Skeletal muscle cell (primary cell): ENCODE measurements at places on chromosomes 2 and 18.

DNA sequence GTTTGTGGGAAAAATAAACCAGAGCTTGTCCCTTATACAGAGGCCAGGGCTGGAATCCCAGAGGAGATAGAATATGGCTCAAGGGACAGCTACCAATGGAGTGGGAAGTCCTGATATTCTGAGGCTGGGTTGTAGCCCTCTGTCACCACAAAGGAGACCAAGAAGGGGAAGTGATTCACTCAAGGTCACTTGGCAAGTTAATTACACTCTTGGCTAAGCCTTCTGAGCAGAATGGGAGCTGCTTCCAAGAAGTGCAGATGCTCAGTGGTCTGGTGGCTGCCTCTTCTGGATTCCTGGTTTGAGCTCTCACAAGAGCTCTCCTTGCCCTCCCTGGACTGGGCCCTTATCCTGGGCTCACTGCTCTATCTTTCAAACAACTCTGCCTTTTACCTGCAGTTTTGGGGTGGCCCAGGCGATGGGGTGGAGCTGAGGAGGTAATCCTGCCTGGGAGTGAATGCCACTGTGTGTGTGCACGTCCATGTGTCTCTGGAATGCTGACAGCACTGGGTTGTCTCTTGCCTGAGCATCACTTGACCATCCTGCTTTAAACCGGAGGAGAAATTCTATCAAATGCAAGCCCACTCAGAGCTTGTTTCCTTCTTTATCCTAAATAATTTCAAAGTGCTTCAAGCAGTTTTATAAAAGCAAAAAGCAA is 168.2 kb downstream of the KCNS3 start:
- DNase-seq, result peak; percentile 21

- no peak for DNase-seq
Measured at GRCh38 chr2:33204945-33205344, 258.2 kb downstream of the LTBP1 start.

DNA sequence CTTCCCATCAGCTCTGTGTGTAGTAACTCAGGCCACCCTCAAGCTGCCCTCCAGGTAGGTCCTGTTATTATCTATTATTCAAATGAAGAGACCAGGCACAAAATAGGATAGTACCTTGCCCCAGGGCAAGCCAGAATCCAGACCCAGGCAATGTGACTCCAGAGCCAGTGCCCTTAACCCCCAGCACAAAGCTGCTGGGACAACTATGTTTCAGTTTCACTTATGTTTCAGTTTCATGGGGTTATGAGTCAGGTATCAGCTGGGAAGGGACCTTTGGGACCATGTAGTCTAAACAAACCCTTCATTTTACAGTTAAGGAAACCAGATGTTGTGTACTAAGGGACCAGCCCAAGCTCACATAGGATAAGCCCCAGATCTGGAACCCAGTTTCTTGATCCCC is 10.0 kb downstream of the HK2 start:
- DNase-seq, result peak; percentile 72

DNA sequence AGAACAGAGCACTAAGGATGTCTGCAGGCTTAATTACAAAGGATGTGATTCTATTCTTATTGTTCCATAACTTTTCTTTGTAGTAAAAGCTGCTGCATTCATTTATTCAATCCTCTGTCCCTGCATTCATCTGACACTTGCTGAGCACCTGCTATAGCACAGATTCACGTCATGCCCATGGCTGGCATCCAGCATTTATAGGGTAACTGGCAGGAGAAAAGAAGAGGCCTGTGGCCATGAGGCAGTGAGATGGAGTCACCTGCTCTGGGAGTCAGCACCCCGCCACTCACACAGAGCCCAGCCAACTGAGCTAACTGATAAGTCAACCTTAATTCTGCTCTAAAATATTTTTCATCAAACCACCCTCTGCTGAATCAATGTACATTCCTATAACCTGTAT is 18.3 kb upstream of the CDC42EP3 start:
- DNase-seq, result no peak

DNA sequence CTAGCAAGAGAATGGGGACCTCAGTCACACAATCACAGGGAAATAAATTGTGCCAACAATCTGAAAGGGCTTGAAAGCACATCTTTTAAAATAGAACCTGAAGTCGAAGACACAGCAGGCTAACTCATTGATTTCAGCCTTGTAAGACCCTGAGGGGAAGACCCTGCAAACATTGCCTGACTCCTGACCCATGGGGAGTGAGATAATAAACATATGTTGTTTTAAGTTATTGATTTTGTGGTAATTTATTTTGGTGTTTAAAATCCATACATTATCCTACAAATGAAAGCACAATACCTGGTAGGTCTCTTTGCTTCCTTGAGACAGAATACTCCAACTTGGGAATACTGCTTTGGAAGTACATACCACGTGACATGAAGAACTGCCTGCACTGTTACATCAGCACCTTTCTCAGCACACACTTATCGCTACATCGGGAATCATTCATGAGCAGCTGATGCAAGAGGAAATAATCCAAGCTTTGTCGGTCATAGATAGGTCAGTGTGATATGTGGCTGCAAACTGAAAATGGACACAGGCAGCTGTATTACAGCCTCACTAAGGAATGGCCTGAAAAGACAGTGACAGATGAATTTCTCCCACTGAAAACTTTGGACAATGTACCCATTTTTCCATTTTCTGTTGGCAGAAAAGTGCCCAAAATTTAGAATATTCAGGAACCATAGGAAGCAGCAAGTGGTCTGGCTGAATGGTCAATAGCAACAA is 494.5 kb upstream of the MAP2 start:
- DNase-seq, result no peak

DNA sequence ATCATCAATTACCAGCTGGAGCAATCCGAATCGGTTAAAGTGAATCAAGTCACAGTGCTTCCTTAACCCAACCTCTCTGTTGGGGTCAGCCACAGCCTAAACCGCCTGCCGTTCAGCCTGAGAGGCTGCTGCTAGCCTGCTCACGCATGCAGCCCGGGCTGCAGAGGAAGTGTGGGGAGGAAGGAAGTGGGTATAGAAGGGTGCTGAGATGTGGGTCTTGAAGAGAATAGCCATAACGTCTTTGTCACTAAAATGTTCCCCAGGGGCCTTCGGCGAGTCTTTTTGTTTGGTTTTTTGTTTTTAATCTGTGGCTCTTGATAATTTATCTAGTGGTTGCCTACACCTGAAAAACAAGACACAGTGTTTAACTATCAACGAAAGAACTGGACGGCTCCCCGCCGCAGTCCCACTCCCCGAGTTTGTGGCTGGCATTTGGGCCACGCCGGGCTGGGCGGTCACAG is 496 bp upstream of the ITGA4 start:
- DNase-seq, result no peak

DNA sequence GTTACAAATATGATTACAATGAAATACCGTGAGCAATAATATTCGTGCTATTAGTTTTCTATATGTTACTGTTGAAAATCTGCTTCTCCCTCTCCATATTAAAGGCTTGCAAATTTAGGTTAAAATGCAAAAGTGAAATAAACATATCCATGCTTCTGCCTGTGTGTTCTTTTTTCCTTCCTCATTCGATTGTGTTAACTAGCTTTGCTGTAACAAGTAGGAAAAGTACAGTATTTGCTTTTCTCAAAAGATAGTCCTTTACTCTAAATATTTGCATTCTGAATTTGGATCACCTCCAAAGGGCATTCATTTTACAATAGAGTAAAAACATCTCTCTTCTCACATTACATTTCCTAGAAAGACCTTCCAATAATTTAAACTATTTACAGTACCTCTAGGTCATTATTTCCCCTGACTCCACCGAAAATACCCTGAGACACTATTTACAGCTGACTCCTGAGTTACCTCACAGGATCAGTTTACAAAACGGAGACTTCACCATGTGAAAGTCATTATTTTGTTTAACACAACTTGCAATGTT is 835.0 kb upstream of the FANCL start:
- DNase-seq, result no peak

DNA sequence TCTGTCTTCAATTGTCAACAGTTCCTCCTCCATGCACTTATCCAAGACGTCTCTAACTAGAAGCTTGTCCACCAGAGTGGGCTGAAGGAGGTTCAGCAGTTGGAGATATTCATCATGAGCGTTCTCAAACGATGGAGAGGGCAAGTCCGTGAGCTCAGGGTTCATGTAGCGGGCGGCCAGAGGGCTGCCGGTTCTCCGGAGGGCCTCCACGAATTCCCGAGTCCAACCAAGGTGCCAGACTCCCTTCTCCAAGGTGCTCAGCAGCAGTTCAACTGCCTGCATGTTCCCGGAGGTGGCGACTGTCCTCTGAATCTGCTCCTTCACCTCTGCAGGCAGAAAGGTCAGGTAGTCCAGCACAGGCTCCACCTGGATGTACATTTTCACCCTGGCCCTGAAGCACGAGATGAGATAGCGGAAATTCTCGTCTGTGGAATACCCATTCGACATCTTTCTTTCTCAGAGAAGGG is 590 bp downstream of the IFIH1 start:
- no peak for DNase-seq

DNA sequence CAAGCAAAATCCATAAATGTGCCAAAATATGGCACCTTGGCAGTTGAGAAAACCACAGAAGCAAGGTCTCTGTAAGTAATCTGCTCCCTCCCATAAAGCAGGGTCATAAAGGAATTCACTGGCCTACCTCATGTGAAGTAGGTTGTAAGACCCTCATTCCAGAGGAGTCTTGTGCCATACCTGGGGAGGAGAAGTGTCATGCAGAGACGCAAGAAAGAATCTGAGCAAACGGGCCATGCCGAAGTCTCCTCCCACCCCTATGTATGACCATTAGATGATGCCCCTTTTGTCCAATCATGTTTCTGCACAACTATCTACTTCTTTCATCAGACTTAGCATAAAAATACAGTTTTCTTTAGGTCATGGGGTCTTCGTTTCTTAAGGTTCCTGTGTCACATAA is 14.6 kb downstream of the NMUR1 start:
- DNase-seq, result no peak

DNA sequence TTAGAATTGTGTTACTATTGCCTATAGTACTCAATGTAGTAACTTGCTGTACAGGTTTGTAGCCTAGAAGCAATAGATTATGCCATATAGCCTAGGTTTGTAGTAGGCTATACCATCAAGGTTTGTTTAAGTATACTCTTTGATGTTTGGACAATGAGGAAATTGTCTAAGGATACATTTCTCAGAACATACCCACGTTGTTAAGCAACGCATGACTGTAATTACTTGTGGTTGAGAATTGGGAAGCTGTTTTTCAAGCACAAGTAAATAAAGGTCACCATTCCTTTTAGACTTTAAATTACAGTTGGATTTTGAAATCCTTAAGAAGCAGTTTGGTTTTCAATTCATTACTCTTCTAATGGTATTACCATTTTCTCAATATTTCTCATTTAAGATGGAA is 89.8 kb upstream of the KCNH7 start:
- DNase-seq, result no peak

- DNase-seq, result no peak
Measured at GRCh38 chr2:219215871-219216534, 2.8 kb downstream of the ABCB6 start.

- no peak for DNase-seq
Measured at GRCh38 chr2:19809206-19809605, 92.6 kb downstream of the TTC32 start.

GRCh38 chr18:62327977-62328376 is 2.9 kb downstream of the TNFRSF11A start:
- DNase-seq, result no peak

GRCh38 chr2:152462779-152463178 is 127.8 kb downstream of the FMNL2 start:
- DNase-seq, result no peak

DNA sequence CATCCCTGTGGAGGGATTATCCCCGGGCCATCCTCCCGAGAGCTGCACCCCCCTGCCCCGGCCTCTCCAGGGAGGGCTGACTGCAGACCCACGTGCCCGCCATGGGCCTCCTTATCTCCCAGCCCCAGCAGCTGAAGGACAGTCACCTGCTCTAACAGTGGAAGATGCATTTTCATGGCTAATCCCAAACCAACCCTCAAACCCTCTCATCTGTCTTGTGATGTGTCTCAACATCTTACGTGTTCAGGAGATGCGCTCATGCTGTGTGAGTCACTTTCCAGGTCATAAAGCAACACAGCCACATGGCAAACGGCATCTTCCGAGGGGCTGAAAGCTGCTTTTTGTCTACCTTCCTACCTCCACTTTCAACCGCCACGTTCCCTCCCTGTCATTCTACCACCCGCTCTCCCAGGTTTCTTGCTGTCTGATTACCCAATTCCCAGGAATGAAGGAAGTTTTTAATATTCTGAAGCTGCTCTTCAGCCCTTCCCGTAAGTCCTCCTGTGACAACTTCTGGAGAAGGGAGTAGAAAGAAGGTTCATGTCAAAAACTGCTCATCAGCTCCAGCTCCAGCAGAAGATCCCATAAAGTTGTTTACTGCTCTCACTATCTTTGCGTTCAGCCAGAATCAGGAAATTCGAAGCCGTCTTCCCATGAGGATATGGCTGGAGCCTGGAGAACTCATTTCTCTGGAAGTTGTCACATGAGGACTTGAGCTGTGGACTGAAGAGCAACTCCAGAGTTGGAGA is 54.5 kb downstream of the MBP start:
- DNase-seq, result no peak

DNA sequence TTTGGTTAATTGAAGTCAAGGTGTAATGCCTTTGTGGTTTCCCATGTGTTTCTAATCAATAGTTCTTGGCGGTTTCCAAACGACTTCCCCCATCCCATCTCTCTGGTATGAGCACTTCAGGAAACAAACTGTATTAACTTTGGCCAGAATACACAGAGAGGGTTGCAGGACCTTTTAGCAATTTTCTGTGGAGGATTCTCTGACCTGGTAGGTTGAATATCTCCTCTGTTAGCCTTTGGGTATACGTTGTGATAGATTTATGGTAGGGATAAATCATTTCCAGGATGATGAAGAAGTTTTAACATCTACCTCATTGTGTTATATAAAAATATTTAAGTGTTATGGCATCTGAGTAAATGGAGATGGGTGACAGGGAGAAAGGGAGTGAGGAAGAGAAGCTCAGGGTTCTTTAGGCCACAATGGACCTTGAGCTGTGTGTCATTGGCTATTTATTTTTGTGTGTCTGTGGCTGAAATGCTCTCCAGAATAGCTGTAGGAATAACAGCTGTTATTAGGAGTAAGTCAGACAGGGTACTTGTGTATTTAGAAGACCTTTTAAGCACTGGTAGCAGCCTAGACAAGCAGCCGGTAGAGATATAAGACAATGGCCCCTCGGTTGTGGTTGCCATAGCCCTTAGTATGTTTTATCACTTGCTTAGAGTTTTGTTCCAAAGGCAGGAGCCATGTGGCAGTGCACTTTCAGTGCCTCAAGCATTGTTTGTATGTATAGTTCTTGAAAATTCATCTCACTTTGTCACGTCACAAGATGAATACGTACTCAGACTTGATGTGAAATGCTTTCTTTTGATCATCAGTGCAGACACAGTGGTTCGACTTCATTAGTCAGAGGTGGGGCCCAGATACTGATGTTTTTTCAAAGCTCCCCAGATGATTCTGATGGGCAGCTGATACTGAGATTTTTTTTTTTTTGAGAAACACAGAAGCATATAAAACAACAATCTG is 91.1 kb downstream of the FMNL2 start:
- no peak for DNase-seq

DNA sequence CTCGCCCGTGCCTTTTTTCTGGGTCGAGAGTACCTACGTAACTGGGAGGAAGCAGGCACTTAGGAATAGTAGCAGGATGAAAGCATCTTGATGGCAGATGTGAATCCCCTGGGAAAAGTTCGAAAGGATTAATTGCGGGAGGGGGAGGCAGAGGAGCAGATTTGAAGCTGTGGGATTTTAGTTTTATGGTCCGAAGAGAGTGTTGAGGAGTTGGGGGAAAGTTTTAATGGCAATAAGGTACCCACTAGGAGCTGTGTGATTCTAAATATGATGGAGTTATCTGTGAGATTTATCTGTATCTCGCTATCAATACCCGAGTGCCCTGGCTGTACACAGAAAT is 1.1 kb downstream of the AGFG1 start:
- no peak for DNase-seq
